Urinary bladder (tissue), 4 donors: ENCODE measurements at places on chromosomes 2 and 18. TPM values are rescaled to one million over a fixed set of nuclear protein-coding genes. Genes with fewer than 3 reads are reported as not detected.

The COL6A3 gene
- polyA plus RNA-seq = 412 TPM

The TLX2 gene
- 0.51 TPM for polyA plus RNA-seq

The IL36RN gene
- not detected for polyA plus RNA-seq

- no peak for DNase-seq
These were observed 206.3 kb downstream of the SEPTIN10 start for GRCh38 chr2:109407276-109408042.

DNA sequence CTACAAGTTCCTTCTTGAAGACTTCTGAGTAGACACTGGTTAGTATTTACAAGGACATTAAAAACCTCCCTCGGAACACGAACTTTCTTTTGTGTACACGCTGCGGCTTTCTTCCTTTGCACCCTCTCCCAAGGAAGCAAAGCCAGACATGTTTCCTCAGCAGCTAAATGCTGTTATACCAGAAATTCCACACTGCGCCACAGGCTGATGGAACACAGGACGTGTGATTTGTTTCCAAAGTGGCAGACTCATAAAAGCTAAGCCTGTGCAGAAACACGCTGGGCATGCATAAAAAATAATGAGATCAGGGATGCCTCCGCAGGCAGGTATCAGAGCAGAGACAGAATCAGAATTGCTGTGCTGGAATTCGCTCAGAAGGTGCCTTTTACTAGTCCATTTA lies 73.0 kb upstream of the RGPD5 start:
- DNase-seq = peak; percentile 78

DNA sequence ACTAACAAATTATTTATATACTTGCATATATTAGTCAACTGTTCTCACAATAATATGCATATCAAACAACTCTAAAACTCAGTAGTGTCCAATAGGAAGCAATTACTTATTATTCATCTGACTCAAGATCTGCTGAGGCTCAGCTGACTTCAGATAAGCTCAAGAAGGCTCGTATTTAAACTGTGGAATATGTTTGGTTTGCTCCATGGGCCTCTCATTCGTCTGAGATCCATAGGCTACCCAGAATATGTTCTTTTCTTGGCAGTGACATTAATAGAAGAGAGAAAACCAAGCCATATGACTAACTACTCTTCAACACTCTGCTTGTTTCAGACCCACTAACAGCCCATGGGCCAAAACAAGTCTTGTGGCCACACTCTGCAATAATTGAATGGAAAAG lies 107.7 kb upstream of the MAP2 start:
- no peak for DNase-seq
